ENCODE measurements at places on chromosomes 12 and 14.

DNA sequence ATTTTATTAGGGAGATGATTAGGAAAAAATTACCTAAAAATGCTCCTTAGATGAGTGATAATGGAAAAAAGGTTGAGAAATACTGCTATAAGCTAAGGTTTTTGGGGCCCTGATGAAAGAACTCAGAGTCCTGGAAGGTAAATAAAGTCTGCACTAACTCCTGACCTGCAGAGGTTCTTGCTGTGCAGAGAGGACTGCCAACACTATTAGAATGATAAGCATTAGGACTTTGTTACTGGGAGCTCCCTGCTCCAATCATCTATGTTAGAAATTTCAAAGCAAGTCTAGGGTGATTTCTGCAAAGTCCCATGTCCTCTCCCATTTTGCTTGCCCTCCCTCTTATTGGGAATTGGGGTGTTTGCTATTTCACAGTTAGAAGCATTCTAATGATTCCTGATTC is 112.2 kb downstream of the SMOC1 start:
- DNase-seq = no peak

DNA sequence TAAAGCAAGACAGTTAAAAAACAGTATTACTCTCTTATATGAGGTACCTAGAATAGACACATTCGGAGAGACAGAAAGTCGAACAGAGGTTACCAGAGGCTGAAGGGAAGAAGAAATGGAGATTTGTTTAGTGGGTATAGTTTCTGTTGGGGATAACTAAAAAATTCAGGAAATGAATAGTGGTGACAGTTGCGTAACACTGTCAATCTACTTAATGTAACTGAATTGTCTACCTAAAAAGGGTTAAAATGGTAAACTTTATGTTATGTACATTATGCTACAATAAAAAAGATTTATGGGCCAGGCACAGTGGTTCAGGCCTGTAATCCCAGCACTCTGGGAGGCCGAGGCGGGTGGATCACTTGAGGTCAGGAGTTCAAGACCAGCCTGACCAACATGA is 30.6 kb upstream of the SLC6A13 start:
- no peak for DNase-seq

DNA sequence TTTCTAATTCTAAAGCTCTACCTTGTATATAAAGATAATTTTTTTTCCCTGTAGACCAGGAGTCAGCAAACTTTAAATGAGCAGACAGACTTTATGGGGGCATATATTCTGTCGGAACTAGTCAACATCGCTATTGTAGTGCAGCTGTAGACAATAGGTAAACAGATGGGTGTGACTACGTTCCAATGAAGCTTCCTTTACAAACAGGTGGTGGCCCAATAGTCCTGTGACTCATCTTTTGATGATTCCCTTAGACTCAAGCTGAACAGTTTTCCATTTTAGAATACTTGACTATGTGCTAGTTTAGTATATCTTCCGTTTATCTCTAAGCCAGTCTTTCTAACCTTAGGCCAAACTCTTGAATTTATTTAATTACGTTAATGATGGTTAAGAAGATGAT is 16.3 kb downstream of the MUCL1 start:
- no peak for DNase-seq

DNA sequence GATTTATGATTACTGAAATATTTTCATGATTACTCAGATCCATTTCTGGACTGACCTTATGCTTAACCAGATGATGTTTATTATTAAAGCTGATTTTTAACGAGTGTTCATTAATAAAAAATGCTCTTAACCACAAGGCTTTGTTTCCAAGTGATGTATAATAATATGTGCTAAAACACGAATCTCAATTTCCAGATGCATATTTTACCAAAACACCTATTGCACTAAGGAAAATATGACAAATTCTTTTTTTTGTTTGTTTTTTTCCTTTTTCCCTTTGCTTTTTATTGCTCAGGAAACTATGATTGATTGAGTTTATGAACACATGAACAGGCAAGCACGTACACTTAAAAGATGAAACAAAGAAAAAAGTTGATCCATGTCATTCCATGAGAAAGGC is 16.9 kb upstream of the DUSP6 start:
- DNase-seq = no peak

- DNase-seq = no peak
Measured at GRCh38 chr14:105168979-105169507, 467 bp upstream of the JAG2 start.

DNA sequence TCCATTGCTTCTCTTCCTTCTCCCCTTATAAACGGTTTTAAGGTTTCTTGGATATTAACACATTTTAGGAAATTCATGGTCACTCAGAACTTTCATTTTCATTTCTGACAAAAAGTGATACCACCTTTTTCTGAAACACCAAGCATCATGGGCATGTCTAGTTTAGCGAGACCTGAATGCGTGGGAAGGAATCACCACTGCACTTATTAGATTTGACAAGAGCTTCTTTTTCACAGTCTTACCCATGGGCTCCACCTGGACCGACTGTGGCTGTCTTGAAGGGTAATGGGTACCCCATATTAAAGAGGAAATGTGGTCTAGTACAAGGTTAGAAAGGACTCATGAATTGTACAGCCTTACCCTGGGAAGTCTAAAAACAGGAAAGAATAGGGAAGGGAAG is 95.4 kb downstream of the KCNK10 start:
- DNase-seq = no peak

- peak; percentile 68 for DNase-seq
Measured at GRCh38 chr12:79634957-79635471, 55.8 kb downstream of the PAWR start.

GRCh38 chr12:24109381-24110039 is 160.0 kb upstream of the SOX5 start:
- DNase-seq = no peak

GRCh38 chr14:105064001-105064400 is 1.2 kb downstream of the GPR132 start:
- no peak for DNase-seq
